ENCODE measurements at places on chromosomes 1 and 21.

GRCh38 chr1:50438945-50439344 lies 15.7 kb upstream of the DMRTA2 start:
- DNase-seq: no peak

- no peak for DNase-seq
Measured at GRCh38 chr1:32949519-32949918, 15.1 kb downstream of the RNF19B start.

DNA sequence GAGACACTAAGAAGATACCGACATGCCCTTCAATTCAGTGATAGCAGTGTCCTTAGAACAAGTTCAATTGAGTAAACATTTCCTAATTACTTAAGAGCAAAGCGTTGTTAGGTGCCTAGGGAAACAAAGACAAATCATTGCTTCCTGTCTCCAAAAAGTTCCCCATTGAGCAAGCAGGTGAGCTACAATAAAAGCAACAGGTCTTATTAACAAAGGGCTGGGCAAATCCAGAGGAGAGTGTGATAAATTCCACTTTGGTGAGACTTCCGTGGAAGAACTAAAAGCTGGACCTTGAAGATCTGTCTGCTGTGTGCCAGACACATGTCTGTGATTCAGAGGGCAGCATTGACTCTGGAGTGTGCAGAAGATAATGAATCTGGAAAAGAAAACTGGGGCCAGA lies 1.9 kb upstream of the TUT4 start:
- DNase-seq: no peak

- no peak for DNase-seq
Measured at GRCh38 chr21:43935711-43936110, 70.7 kb downstream of the AGPAT3 start.

DNA sequence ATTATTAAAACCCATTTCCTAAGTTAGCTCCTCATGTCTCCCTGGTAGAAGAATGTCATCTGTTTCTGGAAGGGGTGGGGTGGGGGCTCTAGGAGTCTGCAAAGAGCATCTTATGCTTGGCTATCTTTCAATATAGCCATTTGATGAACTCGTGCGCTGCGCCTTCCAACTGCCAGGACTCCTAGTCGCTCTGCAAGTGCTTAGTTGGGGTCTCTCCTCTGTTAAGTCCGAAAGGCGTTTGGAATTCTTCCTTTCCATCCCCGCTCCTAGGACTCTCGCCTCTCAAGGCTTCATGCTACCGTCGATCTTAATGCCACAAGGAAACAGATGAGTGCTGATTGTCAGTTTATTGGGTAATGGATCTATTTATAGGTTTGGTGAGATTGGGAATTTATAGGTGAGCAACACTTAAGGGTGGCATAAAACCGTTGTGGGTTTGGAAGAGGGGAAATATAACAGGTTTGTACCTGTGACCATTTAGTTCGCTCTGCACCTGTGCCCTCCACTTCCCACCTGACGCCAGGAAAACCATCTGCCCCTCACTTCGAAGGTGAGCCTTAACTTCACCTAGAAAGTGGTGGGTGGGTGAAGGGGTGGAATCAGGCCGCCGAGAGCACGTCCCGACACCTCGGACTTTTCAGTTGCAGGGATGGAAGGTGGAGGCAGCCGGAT lies 1.1 kb downstream of the KCNH1 start:
- no peak for DNase-seq

All from NCI-H1105 (cell line).